Muscle of leg (tissue), 16 donors: ENCODE measurements at places on chromosomes 3 and 15. TPM values are rescaled to one million over a fixed set of nuclear protein-coding genes. Genes with fewer than 3 reads are reported as not detected.

DNA sequence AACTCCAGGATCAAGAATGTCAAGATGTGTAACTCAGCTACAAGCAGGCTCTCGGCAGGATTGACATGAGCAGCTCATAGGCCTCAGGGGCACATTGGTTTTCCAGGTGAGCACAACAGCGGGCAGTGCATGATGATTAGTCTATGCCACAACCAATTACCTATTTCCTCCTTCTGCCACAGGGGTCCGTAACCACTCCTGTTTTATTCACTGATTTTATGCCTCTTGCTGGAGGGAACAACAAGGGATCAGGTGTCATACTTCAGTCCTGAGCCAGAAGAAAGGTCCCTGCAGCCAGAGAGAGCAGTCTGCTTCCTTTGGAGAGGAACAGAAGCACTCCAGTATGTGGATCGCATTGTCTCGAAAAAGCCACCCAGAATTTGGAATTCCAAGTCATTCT lies 35.1 kb upstream of the PTPRG start:
- no peak for DNase-seq

DNA sequence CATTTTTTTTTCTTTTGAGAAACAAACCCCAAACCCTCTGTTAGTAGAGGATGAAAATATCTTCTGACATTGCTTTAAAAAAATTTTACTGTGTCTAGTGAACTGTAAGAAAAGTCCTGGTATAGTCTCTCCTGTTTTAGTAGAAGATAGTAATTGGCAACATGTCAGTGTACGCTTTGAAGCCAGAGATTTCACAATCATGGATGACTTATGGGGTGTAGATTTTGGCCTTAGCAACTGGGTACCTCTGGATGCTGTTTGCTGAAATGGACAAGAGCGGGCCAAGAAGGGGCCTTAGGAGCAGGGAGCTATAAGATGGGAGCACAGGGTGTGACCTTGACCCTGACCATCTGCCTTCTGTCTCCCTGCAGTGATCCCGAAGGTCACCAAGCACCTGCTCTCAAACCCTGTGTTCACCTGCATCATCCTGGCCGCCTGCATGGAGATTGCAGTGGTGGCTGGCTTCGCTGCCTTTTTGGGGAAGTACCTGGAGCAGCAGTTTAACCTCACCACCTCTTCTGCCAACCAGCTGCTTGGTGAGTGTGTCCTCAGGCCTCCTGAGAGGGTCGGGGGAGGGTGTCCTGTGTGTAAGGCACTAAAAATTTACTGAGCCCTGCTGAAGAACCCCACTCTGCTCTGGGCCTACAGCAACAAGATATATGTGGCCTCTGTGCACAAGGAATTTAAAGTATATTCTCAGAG lies 266.7 kb downstream of the SLCO3A1 start:
- no peak for DNase-seq

Gene CP
- 1.8 TPM for polyA plus RNA-seq

Gene MOBP
- polyA plus RNA-seq: 0.03 TPM

Gene SEMA5B
- polyA plus RNA-seq: 23.7 TPM

- DNase-seq: no peak
Measured at GRCh38 chr3:101964861-101965260, 115.5 kb downstream of the NFKBIZ start.

DNA sequence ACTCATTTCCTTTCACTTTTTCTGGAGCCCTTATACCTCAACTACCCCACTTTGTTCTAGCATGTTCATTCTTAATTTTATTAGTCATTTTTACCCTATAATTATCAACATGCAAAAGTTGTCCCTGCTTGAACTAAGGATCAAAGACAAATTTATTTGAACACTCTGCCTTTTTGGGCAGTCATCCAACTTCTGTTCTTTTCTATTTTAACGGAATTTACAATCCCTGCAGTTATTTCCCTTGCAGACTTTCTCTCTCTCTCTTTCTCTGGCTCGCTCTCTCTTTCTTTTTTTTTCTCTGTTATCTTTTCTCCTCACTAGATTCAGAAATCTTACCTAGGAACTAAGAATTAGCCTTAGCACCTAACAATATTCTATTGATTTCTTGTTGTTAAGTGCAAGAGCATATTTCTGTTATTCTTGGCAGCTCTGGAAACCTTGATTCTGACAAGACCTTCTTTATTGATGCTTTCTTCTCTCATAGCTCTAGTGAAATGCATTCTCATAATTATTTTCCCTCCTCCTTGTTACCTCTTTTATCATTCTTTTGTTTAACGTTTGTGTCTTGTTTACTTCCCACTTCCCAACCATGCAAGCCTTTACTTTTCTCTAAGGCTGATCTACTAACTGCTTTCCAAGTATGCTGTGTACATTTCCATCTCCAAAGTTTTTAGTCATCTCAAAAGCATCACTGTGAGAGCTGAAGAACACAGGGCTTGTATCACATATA lies 951.6 kb downstream of the DIPK2A start:
- DNase-seq: peak; percentile 15

Gene CACNA2D2
- polyA plus RNA-seq: 11.8 TPM

DNA sequence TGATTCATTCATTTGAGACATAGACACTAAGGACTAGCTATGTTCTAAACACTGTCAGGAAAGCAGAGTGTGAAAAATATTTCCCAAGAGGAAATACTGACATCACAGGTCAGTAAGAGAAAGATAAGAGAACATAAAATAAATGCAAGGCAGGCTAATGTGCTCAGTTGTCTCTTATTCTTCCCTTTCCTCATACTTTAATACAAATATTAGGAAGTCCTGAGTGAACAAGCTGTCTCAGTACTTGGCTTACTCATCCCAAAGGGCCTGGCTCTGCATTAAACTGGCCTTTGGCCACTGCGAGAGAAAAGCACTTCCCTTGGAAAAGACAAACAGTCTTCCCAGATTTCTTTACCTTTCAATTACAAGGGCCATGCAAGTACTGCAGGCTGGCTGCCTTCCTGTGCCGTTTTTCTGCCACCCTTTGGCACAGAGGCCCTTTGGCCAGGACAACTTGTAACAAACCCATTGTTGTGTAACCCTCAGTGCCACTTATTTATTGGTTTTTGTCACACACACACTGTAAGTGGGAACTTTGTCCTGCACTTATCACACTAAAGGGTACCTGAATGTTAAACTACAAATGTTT lies 31.7 kb downstream of the EDC3 start:
- peak; percentile 50 for DNase-seq

Gene HGD
- 0.39 TPM for polyA plus RNA-seq
